ENCODE measurements at places on chromosomes 4 and X.
A peak's percentile ranks its signal among the peaks of the same experiment; 100 is the strongest.

GRCh38 chr4:184745831-184746795 is 12.2 kb upstream of the CENPU start:
- DNase-seq, result peak; percentile 66

DNA sequence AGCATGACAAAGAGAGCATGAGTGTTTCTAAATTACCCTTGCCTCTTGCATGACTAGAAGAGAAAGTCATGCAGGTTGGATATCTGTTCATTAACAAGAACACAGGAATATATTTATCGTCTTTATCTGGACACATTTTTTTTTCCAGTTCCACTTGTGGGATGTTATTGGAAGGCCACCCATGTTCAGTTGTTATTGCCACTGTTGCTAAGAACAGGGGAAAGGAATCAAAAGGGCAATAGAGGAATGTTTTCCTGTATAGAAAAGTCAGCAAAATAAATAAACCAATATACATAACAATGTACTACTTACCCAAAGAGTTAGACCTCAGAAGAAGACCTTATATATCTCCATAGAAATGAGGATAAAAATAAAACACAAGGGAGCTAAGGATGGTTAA is 270.1 kb downstream of the QDPR start:
- no peak for DNase-seq

GRCh38 chr4:113407409-113407808 is 354.1 kb downstream of the CAMK2D start:
- no peak for DNase-seq

GRCh38 chr4:38574559-38575333 is 89.3 kb upstream of the KLF3 start:
- no peak for DNase-seq

- DNase-seq, result no peak
These were observed 39.9 kb upstream of the NFXL1 start for GRCh38 chr4:47954245-47954644.

DNA sequence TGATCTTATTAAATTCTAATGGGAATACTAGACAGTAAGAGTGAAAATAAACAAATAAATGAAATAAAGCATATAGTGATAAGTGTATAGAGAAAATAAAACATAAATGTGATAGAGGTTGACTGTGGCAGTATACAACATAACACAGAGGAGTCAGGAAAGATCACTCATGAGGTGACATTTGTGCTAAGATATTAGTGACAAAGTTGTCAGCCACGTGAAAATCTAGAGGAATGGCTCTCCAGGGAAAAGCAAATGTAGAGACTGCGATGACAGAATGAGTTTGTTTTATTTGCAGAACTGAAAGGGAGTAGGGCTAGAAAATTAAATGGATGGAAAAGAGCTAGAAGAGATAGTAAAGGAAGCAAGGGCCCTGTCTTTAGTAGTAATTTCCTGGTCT is 72.8 kb upstream of the GABRA2 start:
- DNase-seq, result no peak

DNA sequence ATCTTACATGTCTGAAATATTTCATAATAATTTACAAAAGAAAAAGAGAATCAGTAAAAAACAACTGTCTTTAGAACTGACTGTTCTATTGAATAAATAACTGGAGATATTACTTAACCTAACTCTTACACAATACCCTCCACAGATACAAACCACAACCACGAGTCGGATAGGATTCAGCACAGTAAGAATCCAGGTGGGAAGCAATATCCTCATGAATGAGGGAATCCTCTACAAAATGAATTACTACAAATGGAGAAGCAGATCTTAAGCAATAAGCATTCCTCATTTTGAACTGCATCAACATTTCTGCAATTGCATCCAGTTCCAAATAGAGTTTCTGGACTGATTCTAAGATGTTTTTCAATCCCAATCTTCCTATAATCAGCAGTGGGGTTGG is 227.1 kb downstream of the SH2D1A start:
- DNase-seq, result no peak

DNA sequence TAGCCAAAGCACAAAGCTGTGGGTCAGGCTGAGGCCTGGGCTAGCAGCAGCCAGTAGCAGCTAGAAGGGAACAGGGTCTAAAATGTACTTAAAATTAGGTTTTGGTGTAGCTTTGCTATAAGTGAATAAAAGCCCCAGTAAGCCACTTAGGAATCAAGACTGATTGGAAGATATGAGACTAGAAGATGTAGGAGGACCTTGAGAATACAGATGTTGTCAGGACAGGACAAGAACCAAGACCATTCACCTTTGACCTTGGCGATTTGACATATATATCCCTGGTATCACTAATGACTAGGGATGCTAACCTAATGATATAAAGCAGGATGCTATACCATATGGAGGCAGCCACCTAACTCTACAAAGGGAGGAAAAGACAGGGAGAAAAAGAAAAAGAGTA is 238.1 kb downstream of the FBXO8 start:
- DNase-seq, result no peak

- DNase-seq, result no peak
These were observed 1709.5 kb upstream of the AGA start for GRCh38 chr4:179151770-179152169.

DNA sequence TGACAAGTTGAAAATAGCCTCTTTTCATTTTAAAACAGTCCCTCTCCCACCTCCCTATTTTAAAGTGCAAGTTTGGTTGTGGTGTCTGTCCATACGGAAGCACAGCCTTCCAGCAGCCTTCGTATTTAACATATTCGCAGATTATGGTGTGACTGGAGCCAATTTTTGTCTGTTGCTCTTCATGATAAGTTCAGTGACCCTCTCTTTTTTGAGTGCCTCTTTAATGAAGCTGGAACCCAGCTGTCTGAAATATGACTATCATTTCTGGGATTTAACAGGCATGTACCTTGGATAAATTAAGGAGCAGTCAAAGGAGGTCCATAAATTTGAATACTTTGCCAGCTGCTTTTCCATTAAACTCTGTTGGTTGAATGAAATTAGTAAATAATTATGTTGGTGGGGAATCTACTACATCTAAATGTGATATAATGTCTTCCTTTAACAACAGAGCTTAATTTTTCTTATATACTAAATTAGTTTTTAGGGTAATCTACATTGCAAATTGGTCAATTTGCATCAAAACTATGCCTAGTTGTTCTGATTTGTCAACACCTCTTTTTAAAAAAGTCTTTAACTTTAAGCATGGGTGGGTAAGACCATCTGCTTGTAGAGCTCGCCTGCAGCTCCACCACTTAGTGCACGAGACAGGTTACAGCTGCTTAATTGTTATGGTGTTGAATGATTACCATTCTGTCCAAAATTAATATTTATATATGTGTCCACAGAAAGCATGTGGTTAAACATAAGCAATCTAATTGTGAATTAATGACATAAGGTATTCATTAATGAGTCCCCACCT is 216.6 kb downstream of the DCTD start:
- DNase-seq, result no peak

DNA sequence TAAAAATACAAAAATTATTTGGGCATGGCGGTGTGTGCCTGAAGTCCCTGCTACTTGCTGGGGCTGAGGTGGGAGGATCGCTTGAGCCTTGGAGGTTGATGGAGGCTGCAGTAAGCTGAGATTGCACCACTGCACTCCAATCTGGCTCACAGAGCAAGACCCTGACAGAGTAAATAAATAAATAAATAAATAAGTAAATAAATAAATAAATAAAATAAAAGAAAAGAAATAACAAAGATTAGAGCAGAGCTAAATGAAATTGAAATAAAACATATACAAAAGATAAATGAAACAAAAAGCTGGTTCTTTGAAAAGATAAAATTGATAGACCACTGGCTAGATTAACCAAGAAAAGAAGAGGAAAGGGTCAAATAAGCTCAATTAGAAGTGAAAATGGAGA is 43.1 kb downstream of the HPGD start:
- DNase-seq, result no peak

GRCh38 chr4:90181644-90182043 is 54.5 kb downstream of the CCSER1 start:
- no peak for DNase-seq
